ENCODE measurements at places on chromosomes 11 and 22.

DNA sequence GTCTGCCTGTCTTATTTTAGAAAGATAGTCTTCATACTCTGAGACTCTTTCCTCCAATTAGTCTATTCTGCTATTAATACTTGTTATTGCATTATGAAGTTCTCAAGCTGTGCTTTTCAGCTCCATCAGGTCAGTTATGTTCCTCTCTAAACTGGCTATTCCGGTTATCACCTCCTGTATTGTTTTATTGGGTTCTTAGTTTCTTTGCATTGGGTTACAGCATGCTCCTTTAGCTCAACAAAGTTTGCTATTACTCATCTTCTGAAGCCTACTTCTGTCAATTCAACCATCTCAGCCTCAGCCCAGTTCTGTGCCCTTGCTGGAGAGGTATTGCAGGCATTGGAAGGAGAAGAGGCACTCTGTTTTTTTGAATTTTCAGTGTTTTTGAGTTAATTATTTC lies 21.0 kb upstream of the OR5AK2 start:
- no peak for DNase-seq

- DNase-seq: no peak
These were observed 37.5 kb upstream of the LYVE1 start for GRCh38 chr11:10605941-10606381.

- no peak for DNase-seq
These were observed 26.2 kb upstream of the LIPT2 start for GRCh38 chr11:74519710-74520109.

GRCh38 chr22:22235558-22235957 lies 9.0 kb upstream of the VPREB1 start:
- no peak for DNase-seq

GRCh38 chr22:47247579-47248240 lies 485.3 kb downstream of the TBC1D22A start:
- DNase-seq: no peak

Measured in stimulated activated CD4-positive, alpha-beta T cell treated with anti-CD3 and anti-CD28 coated beads, Interleukin-15, amount 100 ng/mL, for 1 hour (primary cell).